ENCODE measurements at places on chromosomes 3 and 15.

GRCh38 chr3:149809699-149810098 is 3.3 kb upstream of the RNF13 start:
- DNase-seq, result no peak

GRCh38 chr3:186487819-186488218 is 56.4 kb downstream of the CRYGS start:
- no peak for DNase-seq

DNA sequence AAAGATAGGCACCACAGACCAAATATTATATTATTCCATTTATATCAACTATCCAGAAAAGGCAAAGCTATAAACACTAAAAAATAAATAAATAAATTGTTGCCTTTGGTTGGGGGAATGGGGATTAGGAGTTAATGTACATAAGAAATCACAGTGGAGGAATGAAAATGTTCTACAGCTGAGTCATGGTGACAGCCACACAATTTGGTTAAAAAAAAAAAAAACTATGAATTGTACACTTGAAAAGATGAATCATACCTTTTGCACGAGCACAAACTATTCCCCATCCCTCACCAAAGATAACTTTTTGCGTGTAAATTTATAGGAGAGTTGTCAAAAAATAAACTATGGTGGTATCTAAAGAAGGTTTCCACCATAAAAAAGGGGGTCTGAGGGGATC is 103.2 kb downstream of the TBC1D5 start:
- peak; percentile 79 for DNase-seq

DNA sequence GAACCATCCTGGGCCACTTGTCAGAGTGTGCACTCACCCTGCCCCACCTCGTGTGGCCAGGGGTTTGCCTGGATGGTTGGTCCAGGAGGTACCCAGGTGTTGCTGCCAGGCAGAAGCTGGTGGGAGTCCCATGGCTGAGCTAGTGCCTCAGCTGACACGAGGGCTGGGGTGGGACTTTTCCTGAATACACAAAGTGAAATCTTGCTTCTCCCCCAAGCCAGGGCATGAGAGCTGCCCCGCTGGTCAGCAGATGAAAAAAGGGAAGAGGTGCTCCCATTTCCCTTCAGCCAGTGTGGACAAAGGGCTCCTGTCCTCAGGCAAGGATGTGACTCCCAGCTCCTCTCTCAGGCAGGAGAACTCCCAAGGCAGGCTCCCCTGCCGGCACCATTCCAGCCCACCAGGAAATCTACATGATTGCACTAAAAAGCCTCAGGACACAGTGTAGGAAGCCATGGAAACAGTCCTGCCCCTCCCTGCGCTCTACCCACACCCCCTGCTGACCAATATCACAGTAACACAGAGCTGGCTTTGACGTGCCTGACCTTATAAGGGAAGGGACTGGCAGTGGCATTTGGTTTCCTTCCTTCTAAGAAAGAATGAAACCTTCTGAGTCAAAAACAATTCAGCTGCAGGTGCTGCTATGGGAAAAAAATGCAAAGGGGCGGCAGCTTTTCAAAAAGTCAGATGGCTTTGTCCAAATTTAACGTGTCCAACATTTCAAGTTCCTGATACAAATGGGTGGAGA is 33.9 kb downstream of the MYO5C start:
- peak; percentile 95 for DNase-seq
